Stimulated activated CD4-positive, alpha-beta T cell treated with anti-CD3 and anti-CD28 coated beads, Interleukin-1b, Interleukin-23, amount 100 ng/mL, for 1 hour (primary cell): ENCODE measurements at places on chromosomes 2 and 18.

- DNase-seq = no peak
These were observed 66.5 kb downstream of the CCDC85A start for GRCh38 chr2:56250153-56250729.

DNA sequence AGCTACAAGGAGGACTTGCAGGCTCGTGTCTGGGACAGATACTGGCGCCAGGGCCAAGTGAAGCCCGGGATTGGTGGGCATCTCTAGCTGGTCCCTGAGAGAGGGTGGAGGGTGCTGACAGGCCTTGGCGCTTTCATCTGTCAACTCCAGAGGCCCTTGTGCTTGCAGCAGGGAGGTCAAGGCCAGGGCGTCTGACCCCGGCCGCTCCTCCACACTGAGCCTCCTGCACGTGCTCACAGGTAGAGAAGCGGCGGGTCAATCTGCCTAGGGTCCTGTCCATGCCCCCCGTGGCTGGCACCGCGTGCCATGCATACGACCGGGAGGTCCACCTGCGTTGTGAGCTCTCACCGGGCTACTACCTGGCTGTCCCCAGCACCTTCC, 9.5 kb downstream of the CAPN10 start:
- no peak for DNase-seq

GRCh38 chr2:177332992-177333388, 59.6 kb upstream of the AGPS start:
- no peak for DNase-seq

- no peak for DNase-seq
These were observed 42.0 kb downstream of the SPC25 start for GRCh38 chr2:168848225-168848624.

DNA sequence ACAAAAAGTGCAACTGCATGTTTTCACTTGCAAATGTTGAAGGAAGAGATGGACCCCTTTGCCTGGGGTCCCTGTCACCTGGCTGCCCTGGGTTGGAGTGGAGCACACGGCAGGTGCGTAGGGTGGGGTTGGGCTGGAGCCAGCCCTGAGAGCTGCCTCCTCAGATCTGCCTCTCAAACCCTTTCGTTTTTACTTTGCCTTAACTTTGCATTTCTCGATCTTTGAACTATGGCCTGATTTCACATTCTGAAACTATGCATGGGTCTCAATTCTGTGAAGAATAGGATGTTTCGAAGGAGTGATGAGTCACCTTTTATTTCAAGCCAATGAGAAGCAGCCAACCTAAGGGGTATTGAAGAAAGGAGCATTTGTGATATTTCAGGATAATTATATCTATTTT, 132.8 kb downstream of the ACOXL start:
- no peak for DNase-seq

- no peak for DNase-seq
These were observed 3.0 kb upstream of the TFCP2L1 start for GRCh38 chr2:121287956-121288355.

DNA sequence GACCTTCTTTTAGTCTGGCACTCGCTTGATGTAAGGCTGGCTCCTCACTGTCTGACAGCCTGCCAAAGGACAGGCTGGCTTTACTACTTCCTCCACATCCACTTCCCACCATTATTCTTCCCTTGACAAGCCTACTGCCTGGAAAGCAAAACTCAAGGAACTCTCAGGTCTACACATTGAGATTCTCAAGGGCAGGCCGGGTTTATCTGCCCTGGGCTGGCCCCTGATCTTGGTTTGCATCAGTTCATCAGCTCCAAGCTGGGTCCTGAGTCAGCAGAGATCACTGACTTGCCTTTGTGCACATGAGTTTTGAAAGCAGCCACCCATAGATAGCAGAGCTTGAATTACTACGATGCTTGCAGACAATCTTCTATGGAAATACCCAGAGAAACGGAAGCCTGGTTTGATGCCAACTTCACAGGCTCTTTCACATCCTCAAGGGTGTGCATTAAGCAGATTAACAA, 53.9 kb downstream of the KCTD18 start:
- no peak for DNase-seq
